CD4-positive, alpha-beta T cell treated with Interleukin-4 for 1 hour (primary cell): ENCODE measurements at places on chromosomes 2 and 18.

DNA sequence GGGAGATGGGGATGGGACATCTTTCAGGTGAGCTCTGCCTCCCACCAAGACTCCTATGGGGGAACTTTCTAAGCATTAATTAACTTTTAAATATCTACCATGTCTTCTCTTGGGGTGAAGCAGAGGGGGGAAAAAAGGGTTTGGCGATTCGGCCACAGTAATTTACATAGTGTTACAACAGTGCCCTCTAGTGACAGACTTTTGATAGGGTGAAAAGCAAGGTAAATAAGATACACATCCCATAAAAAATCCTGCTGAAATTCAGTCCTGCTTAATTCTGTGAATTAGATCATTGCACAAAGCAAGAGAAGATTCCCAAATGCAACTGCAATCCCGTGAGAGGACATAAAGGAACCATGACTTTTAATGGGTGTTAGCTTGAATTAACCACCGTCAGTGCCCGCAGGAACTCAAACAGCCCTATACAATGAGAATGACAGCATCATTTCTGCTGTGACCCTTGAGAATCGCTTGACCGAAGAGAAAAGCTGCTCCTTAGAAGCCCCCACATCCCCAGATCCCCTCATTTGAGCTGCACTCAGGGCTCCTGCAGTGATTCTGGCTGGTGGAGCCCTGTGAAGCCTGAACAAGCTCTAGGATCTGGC, 32.8 kb downstream of the FAM124B start:
- DNase-seq: peak; percentile 40

- DNase-seq: no peak
These were observed 58.0 kb upstream of the EDAR start for GRCh38 chr2:109046925-109047508.

DNA sequence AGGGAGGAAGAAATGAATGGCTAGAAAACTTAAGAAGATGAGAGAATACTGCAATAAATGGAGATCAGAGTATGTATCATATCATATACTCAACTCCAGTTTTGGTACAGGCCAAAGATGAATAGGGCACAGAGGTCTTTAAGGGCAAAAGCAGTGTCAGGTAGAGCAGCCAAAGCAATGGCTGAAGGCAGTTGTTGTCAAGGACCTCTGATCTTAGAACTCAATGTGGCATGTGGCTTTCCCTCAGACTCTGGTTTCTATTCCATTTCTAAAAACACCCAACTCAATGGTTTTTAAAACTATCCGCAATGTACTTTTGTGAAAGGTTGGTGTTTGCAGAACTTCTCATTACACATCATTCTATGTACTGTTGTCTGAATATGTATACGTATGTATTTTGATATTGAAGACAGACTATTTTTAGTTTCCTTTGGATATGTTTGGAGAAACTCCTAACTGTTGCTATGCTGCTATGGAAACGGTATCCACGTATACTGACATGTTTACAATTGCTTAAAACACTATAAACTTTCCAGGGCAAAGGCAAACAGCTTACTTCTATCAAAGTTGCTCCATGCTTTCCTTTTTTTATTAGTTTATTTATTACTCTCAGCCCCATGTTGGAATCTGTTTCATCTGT, 58.1 kb upstream of the PELI1 start:
- DNase-seq: no peak

DNA sequence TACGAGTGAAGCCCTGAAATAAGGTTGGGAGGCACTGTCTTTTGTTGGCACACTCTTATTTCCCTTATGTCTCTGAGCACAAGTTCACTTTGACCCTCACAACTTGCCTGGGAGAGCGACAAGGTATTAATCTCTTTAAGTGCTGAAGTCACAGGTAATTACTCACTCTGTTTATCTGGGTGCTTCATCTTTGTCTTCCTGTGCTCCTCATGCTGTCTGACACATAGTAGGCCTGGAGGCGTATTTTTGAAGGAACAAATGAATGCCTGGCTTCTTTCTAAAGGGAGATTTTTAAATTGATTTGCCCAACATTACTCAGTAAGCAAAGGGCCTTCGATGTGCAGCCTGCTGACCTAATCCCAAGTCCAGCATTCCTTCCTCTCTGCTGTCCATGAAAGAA, 507.1 kb upstream of the TNP1 start:
- no peak for DNase-seq

DNA sequence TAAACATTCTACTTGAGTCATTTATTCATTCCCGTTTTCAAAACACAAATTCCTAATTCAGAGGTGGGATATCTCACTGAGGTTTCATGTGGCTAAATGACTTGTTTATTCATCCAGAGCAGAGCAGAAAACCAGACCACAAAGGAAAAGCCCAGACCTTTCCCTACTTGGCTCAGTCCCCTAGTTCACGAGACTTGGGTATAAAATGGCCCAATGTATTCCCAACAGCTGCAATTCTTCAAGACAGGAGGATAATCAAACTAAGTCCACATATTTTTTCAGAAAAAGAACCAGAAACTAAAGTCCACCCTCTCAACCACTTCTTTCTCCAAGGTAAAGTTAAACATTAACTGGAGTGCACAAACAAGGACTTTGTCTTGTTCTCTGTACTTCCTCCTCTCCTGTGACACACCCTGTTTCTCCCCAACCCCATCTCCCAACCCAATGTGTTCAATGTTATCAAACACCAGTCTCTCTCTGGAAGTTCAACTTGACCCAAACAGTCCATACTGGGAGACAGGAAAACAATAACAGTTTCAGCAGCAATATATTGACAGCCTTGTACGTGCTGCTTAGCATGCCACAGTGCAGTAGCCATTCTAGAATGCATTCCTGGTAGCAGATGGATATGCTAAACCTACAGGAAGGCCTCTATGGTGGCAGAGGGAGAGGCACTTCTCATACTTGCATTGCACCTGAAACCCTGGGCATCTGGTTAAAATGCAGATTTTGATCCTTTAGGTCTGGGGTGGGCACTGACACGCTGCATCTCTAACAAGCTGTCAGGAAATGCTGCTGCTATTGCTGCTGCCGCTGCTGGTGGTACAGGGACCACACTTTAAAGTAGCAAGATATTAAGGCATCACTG, 110.7 kb downstream of the INO80D start:
- DNase-seq: no peak

DNA sequence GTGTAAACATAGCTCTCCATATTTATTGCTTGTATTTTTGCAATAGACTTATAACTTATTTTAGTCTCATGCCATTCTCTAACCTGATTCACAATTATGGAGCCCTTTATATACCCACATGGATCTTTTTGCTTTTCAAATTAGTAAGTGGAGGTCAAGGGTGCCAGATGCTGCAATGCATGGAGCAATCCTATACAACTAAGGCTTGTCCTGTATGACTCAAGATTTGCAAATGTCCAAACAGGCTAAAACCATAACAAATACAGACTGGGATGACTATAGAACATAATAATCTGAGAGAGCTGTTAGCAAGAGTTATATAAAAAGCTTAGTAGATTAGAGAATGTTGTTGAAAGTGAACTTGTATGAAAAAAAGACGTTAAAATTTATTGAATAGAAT, 690.4 kb upstream of the NRXN1 start:
- DNase-seq: no peak

GRCh38 chr2:110991911-110992310, 128.8 kb upstream of the BCL2L11 start:
- no peak for DNase-seq

DNA sequence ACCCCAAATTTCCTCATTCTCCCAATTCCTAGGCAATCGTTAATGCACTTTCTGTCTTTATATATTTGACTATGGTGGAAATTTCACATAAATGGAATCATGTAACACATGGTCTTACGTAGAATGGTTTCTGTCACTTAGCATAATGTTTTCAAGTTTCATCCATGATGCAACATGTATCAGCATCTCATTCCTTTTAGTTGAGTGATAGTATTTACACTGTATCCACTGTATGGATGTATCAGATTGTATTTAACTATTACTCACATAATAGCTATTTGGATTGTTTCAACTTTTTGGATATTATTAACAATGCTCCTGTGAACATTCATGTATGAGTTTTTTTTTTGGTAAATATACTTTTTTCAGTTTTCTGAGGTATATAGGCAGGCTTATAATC, 982.3 kb upstream of the DDX18 start:
- no peak for DNase-seq

- peak; percentile 45 for DNase-seq
These were observed 102.2 kb upstream of the ASB18 start for GRCh38 chr2:236366397-236366796.

DNA sequence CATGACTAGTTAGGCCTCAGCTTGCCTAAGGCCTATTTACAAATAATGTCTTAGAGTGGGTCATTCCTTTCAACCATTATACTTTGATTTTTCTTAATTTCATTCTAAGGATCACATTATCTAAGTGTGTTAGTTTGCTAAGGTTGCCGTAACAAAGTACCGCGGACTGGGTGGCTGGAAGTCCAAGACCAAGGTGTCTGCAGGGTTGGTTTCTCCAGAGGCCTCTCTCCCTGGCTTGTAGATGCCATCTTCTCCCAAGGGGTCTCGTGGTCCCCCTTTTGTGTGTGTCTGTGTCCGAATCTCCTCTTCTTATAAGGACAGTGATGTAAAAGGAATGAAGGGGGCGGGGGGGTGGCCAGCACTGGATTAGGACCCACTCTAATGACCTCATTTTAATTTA, 18.4 kb upstream of the ITM2C start:
- DNase-seq: no peak

DNA sequence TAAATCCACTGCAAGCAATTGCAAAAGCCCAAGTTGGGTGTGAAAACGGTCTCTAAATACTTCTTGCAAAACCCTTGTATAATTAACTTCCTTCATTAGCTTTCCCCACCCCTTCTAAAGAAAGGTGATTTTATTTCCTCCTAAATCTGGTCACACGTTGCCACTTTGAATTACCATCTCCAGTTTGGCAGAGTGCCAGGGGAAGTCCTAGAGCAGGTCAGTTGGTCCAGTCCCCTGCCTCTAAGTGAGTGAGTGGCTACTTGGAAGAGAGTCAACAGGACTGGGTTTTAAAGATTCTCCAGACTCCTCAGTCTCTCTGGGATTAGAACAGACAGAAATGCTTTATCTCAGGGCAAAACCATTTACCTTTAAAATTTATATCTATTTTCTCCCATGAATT, 18.7 kb upstream of the LYPD6B start:
- no peak for DNase-seq

GRCh38 chr2:237553948-237554347, 12.4 kb upstream of the PRLH start:
- DNase-seq: no peak

DNA sequence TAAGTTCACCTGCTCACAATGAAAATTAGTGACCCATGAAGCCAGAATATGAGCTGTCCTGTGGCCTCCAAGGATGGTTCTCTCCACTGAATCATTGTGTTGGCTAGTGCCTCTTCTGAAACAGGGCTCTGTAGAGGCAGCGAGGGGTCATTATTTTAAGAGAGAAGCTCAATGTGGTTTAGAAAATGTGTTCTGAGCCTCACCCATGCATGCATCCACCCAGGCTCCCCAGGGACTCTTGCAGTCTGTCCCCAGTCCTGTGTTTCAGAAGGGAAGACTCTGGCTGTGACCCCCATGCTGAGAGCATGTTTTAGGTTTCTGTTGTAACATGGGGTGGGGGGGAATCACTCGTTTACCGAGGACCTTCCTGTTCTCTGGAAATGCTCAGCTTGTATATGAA, 135.2 kb downstream of the RNF144A start:
- no peak for DNase-seq

GRCh38 chr2:224982910-224983711, 59.2 kb downstream of the DOCK10 start:
- peak; percentile 48 for DNase-seq

- DNase-seq: no peak
These were observed 56.4 kb downstream of the NPAS2 start for GRCh38 chr2:100876231-100876860.

GRCh38 chr2:25103287-25103871, 61.5 kb downstream of the EFR3B start:
- no peak for DNase-seq

DNA sequence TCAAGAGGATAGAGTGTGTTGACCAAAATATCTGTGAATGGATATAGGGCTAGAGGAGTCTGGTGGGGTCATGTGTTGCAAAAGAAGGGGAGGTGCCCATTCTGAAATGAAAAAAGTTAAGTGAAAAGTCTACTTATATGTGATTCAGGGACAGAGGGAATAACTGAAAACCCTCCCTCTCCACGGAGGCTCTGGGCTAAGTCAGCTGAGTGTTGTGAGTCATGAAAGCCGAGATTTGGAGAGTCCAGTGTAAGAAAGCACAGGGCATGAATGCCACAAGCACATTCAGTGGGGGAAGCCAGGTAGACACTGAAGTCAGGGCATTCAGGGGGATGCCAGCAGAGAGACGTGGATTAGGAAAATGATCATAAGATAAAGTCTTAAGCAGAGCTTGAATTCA, 871.9 kb downstream of the TSN start:
- DNase-seq: no peak

GRCh38 chr18:37567061-37567993, 1.7 kb upstream of the CELF4 start:
- no peak for DNase-seq

DNA sequence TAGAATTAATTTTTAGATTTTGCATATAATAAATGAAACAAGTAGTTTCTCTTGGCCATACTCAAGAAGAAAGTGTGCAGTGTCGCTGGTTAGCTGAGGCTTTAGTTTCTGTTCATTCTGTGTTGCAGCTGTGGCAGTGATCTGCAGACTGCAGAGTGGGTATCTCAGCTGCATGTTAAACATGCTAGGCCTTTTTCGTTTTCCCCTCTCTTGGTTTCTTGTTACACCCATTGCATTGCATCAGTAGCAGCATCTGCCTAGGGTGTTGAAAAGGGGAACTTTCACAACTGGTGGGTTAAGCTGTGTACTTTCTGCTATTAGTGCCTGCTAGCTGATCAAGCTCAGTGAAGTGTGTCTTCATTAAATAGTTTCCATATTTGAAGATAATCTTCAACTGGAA, 51.3 kb downstream of the ACSL3 start:
- peak; percentile 56 for DNase-seq

DNA sequence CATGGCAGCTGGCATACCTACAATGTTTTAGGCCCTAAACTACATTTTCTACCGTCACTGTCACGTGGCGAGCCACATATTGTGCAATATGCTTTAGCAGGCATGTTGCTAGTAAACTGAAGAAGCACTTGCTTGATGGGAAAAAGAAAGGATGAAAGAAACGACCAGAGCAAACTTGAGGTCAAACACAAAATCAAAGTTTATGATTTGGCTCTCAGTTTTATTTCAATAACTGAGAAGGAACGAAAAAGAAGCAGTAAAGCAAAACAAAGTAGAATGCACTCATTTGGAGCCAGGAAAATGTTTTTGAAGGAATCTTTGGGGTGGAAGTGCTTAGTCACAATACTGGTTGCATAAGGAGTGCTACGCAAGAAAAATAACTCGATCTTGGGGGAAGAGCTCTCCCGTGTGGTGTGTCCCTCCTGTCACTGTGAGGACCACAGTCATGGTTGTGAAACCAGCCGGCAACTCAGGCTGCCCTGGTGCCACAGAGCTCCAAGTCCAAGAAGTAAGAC, 349.8 kb downstream of the RBM43 start:
- no peak for DNase-seq
